AG04450 (cell line): ENCODE measurements at places on chromosomes 7 and 10.

DNA sequence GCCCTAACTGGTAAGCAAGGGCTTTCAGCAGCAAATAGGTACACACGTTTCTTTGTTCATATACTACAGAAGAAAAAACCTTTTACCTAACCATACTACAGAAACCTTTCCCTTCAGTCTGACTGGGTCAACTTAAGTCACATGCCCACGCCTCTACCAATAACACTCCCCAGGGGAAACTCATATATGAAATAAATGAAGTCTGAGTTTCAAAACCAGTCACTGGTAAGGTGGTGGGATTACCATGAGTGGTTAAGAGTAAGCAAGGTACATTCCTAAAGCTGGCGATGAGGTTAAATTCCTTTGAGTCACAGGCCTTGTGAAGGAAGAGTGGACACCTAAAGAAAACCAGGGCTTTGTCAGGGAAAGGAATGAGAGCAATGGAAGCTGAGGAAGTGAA lies 21.4 kb upstream of the KIF20B start:
- no peak for DNase-seq

DNA sequence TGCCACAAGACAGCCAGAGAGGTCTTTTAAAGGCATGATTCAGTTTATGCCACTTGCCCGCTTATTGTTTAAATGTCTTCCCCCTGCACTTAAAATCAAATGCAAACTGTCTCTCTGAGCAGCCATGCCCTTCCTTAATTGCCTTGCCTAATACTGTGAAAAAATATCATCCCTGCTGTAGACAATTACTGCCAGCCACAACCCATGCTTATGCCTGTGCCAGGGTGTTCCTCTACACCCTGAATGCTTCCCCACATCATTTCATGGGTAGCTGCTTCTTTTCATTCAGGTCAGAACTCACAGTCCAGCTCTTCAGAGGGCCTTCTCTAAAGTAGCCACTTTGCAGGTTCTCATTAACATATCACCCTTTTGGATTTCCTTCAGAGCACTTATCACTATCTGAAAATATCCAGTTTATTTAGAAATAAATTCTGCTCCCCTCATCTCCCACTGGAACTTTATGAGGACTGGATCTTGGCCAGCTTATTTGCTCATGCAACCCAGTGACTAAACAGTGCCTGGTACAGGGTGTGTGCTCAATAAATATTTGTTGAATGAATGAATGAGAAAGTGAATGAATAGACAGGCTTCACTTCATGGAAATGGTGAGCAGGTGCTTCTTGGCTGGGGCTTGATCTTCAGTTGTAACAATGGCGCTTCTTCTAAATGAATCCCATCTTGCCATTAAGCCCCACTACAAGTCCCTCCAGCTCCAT lies 162.4 kb upstream of the MDFIC start:
- no peak for DNase-seq

DNA sequence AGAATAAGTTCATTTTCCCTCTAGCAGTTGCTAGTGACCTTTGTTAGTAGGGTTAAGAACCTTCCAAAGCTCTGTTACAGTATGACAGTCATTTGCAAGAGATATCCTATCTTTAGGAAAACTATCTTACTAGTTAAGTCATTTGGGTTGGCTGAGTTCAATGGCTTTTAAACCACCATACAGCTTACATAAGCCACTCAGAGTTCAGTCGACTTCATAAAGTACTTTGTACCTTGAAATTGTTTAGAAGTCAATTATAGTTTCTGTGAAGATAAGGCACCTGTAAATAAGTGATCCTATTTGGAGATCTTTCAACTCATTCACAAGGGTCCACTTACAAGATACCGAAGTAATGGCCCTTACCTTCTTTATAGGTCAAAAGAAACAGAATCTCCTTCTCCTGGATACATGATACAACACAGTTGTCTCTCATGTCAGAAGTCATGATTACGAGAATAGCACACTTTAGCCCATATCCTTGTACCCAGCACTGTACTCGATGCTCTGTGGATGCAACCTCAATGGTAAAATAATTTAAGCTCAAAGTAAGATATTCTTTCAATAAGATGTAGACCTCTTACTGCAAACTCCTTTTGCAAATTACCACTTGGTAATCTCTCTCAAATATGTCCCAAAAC lies 11.9 kb upstream of the ABCC2 start:
- no peak for DNase-seq

- no peak for DNase-seq
These were observed 469.5 kb downstream of the POM121L12 start for GRCh38 chr7:53504914-53505313.

DNA sequence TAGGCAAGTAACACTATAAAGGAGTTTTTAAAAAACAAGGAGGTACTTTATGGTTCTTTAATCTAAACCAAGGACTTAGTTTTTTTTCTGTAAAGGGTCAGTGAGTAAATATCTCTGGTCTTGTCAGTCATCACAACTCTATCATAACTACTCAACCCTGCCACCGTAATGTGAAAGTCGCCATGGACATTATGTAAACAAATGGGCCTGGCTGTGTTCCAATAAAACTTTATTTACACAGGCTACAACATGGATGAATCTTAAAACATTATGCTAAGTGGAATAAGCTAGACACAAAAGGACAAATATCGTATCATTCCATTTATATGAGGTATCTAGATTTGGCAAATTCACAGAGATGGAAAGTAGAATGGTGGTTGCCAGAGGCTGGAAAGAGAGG lies 60.8 kb upstream of the SP4 start:
- no peak for DNase-seq

DNA sequence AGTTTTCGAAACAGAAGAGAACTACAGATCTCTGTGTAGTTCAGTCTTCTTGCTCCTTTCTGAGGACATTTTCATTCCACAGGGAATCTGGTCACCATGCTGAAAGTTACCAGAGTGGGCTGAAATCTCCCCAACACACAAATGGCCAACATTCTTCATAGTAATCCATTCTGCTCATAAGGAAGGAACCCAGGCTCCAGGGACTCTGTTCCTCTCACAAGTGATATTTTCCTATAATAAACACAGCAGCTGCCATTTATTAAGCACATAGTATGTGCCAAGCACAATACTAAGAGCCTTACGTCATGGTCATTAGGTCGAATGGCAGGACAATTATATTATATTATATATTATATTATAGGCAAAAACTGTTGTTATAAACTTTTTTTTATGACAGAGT lies 109.8 kb downstream of the RAB11FIP2 start:
- DNase-seq, result no peak
